ENCODE measurements at places on chromosomes 1 and 21. TPM values are rescaled to one million over a fixed set of nuclear protein-coding genes. Genes with fewer than 3 reads are reported as not detected.

The INAVA gene
- total RNA-seq = not detected

The TMIGD3 gene
- total RNA-seq = not detected

DNA sequence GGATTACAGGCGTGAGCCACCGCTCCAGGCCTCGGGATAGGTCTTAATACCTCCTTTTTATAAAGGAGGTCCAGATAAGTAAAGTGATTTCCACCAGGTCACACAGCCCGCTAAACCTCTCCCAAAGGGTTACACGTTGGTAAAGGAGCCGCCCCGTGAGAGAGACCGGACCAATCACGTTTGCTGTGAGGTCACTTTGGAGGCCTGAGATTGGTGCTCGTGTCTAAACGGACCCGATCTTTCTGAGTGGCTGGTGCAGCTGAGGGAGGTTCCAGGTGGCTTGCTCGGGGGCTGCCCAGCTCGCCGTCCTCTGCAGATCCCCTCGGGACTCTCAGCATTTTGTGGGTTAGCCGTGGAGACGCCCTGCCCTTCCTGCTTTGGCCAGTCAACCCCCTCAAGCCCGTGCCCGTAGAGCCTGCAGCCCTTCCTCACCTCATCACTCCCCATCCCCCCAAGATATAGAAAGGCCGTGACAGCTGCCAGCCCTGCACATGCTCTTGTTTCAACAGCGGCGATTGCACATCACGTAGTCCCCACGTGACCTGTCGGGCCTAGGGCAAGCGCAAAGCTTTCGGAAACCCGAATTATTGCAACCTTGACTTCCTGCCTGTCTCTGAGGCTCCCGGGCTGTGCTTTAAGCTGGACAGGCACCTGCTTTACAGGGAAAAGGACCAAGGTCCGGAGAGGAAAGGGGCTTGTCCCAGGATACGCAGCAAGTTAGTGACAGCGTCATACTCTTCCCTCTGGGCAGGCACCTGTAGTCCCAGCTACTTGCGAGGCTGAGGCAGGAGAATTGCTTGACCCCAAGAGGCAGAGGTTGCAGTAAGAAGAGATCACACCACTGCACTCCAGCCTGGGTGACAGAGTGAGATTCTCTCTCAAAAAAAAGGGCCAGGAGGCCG, 5.0 kb upstream of the COA7 start:
- H3K4me3 ChIP-seq = peak overlapping the region; percentile 65
- peaks cover 22% of the 10 kb centered on the region for H3K4me1 ChIP-seq
- no peaks in the 10 kb centered on the region for H3K27me3 ChIP-seq
- no peaks in the 10 kb centered on the region for H3K36me3 ChIP-seq
- peak overlapping the region; percentile 21 for H3K27ac ChIP-seq
- DNase-seq = peak; percentile 97

DNA sequence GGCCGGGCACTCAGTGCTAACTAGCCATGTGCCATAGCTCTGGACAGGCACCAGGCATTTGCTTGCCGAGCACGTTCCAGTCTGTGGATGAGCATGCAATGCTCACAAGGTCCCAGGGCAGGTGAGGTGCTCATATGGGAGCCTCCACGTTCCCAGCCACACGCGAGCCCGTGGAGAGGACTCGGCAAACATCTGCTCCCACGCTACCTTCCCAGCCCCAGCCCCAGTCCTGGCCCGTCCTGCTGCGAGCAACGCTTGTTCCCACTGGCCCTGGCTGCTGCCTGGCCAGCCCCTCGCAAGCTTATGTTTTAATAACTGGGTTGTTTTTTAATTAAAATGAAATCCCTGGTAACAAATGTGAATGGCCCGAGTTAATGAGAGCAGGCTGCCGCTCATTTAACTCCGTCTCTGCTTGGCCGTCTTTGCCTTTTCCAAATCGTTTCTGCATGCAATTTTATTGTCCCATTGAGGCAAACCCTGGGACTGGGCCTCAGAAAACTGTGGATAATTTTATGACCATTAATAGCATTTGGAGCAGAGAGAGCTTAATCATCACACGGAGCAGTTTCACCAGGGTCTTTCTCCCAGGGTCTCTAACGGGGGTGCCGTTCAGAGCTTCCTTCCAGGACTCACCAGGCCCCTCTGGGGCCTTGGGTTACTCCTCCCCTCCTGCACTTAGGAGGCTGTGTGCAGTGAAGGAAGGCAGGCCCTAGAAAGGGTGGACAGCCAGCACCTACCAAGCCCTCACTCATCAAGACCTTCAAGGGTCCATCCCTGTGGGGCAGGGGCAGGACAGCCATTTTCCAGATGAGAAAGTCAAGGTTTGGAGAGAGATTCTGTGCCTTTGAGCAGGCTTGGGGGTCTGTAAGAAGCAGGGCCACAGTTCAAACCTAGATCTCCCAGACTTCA, 136.8 kb downstream of the GLIS1 start:
- no peaks in the 10 kb centered on the region for H3K36me3 ChIP-seq
- no peak overlapping the region for H3K27ac ChIP-seq
- H3K4me3 ChIP-seq = no peak overlapping the region
- no peaks in the 10 kb centered on the region for H3K4me1 ChIP-seq
- H3K27me3 ChIP-seq = no peaks in the 10 kb centered on the region
- DNase-seq = no peak

- no peaks in the 10 kb centered on the region for H3K4me1 ChIP-seq
- DNase-seq = peak; percentile 74
Observed at GRCh38 chr1:57072401-57073110, 106.7 kb upstream of the C8B start.

GRCh38 chr1:30444850-30445249, 278.5 kb downstream of the MATN1 start:
- H3K27me3 ChIP-seq = no peaks in the 10 kb centered on the region
- no peaks in the 10 kb centered on the region for H3K36me3 ChIP-seq
- DNase-seq = no peak
- no peaks in the 10 kb centered on the region for H3K4me1 ChIP-seq

Data from Karpas-422 (cell line).